ENCODE measurements at places on chromosomes 13 and 19.

- no peaks in the 10 kb centered on the region for H3K27me3 ChIP-seq
- H3K27ac ChIP-seq = no peak overlapping the region
- H3K4me3 ChIP-seq = no peak overlapping the region
- DNase-seq = no peak
- peaks cover 60% of the 10 kb centered on the region for H3K36me3 ChIP-seq
These were observed 26.7 kb upstream of the NPAS1 start for GRCh38 chr19:46992699-46993535.

DNA sequence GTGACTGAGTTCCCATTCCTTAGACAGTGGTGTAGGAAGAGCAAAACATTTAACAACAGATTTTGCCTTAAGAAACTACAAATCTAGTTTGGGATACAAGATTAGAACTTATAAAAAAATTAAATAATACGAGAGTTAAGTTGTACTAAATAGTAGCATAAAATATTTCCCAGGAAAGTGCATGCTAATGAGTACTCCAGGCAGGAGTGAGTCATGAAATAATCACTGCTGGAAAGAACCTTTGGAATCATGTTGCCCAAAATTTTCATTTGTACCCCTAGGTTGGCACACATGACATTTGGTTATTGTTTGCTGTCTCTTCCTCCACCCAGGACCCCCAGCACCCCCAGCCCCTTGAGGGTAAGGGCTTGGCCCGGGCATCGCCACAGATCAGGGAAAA, 26.3 kb upstream of the KL start:
- H3K4me1 ChIP-seq = no peaks in the 10 kb centered on the region
- no peak for DNase-seq
- no peak overlapping the region for H3K27ac ChIP-seq
- H3K27me3 ChIP-seq = no peaks in the 10 kb centered on the region
- no peak overlapping the region for H3K4me3 ChIP-seq

DNA sequence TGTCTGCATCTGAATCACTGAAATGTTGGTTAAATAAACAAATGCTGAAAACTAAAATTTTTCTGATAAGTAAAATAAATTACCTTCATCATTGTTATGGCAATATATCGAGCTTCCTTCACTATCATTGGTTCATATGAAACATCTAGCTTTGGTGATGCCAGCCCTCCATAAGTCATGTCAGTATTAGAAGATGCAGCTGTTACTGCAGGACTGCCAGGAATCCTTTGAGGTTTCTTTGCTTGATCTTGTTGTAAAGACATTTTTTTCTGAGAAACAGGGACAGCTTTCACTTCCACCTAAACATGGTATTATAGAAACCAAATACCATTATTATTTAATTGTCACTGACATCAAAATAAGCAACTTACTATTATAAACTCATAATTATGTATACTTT, 123.7 kb upstream of the FBXL3 start:
- no peaks in the 10 kb centered on the region for H3K27me3 ChIP-seq
- H3K36me3 ChIP-seq = peaks cover 48% of the 10 kb centered on the region
- DNase-seq = no peak
- no peak overlapping the region for H3K27ac ChIP-seq
- H3K4me3 ChIP-seq = no peak overlapping the region

DNA sequence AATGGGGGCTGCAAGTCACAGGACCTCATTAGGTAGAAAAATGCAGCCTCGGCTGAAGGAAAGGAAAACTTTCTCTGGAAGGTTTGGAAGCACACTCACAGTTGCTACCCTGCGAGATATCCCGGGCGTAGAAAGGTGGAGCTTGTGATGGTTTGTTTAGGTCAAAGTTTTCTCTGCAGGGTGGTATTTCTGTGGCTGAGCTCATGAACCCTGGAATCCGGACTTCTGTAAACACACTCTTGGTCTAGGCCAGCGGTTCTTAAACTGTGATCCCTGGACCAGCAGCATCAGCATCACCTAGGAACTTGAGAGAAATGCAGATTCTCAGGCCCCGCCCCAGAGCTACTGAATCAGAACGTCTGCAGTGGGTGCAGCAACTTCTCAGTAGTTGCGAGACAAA, 3.3 kb upstream of the SLC15A1 start:
- no peak overlapping the region for H3K27ac ChIP-seq
- DNase-seq = no peak
- no peak overlapping the region for H3K4me3 ChIP-seq
- peaks cover 39% of the 10 kb centered on the region for H3K27me3 ChIP-seq
- H3K36me3 ChIP-seq = no peaks in the 10 kb centered on the region

- H3K4me3 ChIP-seq = no peak overlapping the region
- DNase-seq = no peak
- H3K27ac ChIP-seq = no peak overlapping the region
- H3K27me3 ChIP-seq = no peaks in the 10 kb centered on the region
These were observed 6.9 kb upstream of the SULT2B1 start for GRCh38 chr19:48544856-48545750.

GRCh38 chr13:53807251-53807834, 778.7 kb downstream of the OLFM4 start:
- no peak overlapping the region for H3K4me3 ChIP-seq
- DNase-seq = no peak
- H3K4me1 ChIP-seq = no peaks in the 10 kb centered on the region
- no peaks in the 10 kb centered on the region for H3K36me3 ChIP-seq
- no peaks in the 10 kb centered on the region for H3K27me3 ChIP-seq
- no peak overlapping the region for H3K27ac ChIP-seq

DNA sequence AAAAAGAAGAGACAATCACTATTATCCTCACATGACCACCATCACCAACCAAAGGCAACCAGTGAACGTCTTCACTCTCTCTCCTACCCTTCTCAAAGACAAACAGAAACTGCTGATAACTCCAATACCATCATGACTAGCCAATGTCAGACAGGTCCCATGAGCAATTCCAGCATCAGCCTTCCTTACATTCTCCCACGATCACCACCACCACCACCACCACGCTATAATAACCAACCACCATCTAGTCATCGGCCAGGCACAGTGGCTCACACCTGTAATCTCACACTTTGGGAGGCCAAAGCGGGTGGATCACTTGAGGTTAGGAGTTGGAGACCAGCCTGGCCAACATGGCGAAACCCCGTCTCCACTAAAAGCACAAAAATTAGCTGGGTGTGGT, 3.9 kb downstream of the MYO1F start:
- peak overlapping the region; percentile 73 for H3K27ac ChIP-seq
- H3K4me1 ChIP-seq = peaks cover 98% of the 10 kb centered on the region

DNA sequence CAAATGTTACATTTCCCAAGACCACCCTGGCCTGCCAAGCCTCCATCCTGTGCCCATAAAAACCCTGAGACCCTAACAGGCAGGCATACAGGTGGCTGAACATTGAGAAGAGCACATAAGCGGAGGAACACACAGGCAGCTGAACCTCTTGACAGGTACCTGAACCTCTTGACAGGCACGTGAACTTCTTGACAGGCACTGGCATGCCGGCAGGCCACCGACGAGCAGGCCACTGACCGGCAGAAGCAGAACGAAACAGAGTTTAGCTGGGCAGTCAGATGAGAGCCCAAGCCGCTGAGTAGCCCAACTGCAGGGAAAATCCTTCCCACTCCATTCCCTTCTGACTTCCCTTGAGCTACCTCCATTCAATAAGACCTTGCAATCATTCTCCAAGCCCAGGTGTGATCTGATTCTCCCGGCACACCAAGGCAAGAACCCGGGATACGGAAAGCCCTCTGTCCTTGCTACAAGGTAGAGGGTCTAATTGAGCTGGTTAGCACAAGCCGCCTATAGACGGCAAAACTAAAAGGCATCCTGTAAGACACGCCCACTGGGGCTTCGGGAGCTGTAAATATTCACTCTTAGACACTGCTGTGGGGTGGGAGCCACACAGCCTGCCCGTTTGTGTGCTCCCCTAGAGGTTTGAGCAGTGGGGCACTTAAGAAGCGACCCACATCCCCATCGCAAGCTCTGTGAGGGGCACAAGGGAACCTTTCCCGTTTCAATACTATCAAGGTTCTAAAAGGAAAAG, 2613.9 kb upstream of the PCDH20 start:
- H3K4me3 ChIP-seq = no peak overlapping the region
- no peaks in the 10 kb centered on the region for H3K36me3 ChIP-seq
- H3K4me1 ChIP-seq = no peaks in the 10 kb centered on the region
- no peaks in the 10 kb centered on the region for H3K27me3 ChIP-seq
- no peak for DNase-seq

DNA sequence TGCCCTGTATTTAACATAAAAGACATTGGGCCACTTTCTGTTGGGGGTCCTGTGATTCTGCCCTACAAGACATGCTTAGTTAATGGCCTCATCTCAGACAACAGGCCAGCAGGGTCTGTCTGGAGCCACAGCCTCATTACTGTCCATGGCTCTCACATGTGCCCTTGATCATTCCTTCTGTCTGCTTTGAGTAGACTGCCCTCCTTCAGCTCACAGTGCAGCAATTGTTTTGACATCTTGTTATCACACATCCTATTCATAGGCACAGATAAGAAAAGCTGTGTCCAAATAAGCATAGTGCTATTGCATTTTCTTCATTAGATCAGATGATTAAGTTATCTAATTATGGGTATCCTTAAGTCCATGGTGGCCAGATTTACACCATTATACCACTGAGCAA, 127.9 kb downstream of the KCTD12 start:
- H3K27me3 ChIP-seq = no peaks in the 10 kb centered on the region
- DNase-seq = no peak
- no peaks in the 10 kb centered on the region for H3K4me1 ChIP-seq
- H3K4me3 ChIP-seq = no peak overlapping the region
- no peaks in the 10 kb centered on the region for H3K36me3 ChIP-seq

DNA sequence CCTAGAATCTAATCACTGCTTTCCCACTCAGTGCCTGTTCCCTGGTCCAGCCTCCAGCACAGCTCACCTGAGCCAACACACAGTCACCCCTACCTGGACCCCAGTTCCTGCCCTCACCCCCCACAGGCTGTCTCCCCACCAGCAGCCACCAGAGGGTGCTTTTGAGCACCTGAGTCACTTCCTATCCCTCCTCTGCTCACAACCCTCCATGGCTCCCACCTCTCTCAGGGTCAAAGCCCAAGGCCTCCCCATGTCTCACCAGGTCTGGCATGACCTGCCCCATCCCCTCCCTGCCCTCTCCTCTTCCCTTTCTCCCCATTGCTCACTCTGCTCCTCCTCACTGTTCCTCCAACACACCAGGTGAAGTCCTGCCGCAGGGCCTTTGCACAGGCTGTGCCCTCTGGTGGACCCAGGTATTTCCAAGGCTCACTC, 7.1 kb upstream of the DPP9 start:
- peak; percentile 48 for DNase-seq
- H3K4me3 ChIP-seq = no peak overlapping the region
- no peaks in the 10 kb centered on the region for H3K4me1 ChIP-seq
- H3K36me3 ChIP-seq = no peaks in the 10 kb centered on the region
- H3K27ac ChIP-seq = no peak overlapping the region
- H3K27me3 ChIP-seq = peaks cover 16% of the 10 kb centered on the region

DNA sequence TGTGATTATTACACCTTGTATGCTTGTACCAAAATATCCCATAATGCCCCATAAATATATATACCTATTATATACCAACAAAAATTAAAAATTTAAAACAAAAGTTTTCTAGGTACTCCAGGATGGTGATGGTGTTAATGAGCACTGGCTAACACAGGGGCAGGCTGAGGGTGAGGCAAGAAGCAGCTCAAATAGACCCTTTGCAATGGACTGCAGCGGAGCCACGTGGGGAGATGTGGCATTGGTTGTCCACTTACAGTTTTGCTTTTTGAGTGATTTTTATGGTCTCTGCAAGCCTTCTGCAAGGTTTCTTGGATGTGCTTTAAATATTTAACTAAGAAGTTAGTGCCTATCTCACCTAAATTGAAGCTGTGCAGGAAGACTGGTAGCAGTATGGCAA, 132.9 kb downstream of the RAP2A start:
- no peaks in the 10 kb centered on the region for H3K36me3 ChIP-seq
- no peak for DNase-seq
- H3K4me3 ChIP-seq = no peak overlapping the region

GRCh38 chr13:87953381-87953780, 282.2 kb downstream of the SLITRK5 start:
- no peak overlapping the region for H3K4me3 ChIP-seq
- no peaks in the 10 kb centered on the region for H3K27me3 ChIP-seq
- no peaks in the 10 kb centered on the region for H3K4me1 ChIP-seq
- no peak for DNase-seq

DNA sequence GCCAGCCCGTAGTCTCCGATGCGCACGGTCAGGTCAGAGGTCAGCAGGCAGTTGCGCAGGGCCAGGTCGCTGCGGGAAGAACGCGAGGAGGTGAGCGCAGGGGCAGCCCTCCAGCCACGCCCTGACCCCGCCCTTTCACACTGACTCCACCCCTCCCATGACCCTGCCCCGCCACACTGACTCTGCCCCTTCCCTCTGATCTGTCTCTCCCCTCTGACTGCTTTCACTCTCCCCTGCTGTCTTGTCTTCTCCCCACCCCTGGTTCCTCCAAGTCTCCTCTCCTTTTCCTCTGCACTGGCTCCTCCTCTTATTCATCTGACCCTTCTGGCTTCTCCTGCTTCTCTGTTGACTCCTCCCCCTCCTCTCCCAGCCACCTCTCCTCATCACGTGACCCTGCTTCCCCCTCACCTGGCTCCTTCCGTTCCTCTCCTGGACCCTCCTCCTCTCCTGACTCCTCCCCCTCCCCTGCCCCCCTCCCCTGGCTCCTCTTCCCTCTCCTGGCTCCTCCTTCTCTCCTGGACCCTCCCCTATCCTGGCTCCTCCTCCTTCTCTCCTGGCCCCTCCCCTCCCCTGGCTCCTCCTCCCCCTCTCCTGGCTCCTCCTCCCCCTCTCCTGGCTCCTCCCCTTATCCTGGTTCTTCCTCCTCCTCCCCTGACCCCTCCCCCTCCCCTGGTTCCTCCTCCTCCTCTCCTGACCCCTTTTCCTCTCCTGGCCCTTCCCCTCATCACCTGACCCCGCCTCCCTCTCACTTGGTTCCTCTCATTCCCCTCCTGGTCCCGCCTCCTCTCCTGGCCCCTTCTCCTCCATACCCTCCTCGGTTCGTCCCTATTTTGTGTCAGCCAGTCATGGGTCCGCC, 9.9 kb downstream of the LMTK3 start:
- DNase-seq = peak; percentile 55
- no peak overlapping the region for H3K4me3 ChIP-seq
- no peak overlapping the region for H3K27ac ChIP-seq
- H3K27me3 ChIP-seq = peaks cover 45% of the 10 kb centered on the region

- H3K27ac ChIP-seq = no peak overlapping the region
- H3K27me3 ChIP-seq = peaks cover 13% of the 10 kb centered on the region
- H3K36me3 ChIP-seq = no peaks in the 10 kb centered on the region
- H3K4me3 ChIP-seq = no peak overlapping the region
- no peaks in the 10 kb centered on the region for H3K4me1 ChIP-seq
These were observed 104.1 kb upstream of the ZNF507 start for GRCh38 chr19:32241306-32241705.

All from T-cell (primary cell).